ENCODE measurements at places on chromosomes 7 and 10.

- no peak for DNase-seq
These were observed 265.3 kb downstream of the HDAC9 start for GRCh38 chr7:18760631-18761445.

DNA sequence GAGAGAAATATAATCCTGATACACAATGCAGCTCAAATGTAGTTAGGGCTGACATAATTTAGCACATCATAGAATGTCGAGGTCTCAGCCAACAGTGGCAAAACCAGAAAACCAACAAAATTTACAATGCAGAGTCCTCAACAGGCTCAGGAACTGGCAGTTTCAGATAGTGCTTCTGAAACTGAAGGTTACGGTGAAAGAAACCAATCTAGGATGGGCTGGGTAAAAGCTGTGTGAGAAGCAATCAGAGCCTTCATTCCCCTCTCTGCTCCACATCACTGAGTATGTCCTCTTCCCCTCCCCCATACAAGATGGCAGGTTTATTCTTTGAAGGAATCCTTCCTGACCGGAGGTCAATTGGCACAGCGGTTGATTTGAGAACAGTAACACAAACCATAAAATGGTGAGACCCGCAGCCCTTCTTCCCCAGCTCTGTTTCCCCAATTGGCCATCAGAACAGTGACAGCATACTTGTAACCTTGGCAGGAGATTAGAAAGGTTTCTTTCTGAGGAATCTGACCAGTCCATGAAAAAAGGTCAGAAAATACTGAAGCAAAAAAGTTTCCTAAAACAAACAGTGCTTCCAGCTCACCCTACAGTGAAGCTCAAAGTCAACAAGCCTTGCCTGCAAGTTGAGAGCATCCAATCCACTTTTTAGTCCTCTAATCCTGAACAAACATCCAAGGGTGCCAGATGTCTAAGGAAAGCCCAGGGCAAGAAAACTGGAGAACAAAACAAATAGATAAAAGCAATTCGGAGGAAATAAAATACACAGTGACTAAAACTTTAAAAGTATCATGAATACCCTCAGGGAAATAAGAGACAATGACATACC is 53.9 kb upstream of the IL6 start:
- DNase-seq: no peak

GRCh38 chr10:67772894-67773511 is 65.0 kb downstream of the DNAJC12 start:
- no peak for DNase-seq

DNA sequence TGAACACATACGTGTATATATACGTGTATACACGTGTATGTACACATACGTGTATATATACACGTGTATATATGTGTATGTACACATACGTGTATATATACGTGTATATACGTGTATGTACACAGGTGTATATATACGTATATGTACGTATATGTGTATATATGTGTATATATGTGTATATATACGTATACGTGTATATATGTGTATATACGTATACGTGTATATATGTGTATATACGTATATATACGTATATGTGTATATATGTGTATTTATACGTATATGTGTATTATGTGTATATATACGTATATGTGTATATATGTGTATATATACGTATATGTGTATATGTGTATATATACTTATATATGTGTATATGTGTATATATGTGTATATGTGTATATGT is 44.3 kb downstream of the CD36 start:
- no peak for DNase-seq

GRCh38 chr10:49053053-49053997 is 62.0 kb downstream of the VSTM4 start:
- peak; percentile 60 for DNase-seq

Data from right hindlimb (tissue), 1 donor.